Neural cell (in vitro differentiated cells): ENCODE measurements at places on chromosomes 12 and 14. TPM values are rescaled to one million over a fixed set of nuclear protein-coding genes. Genes with fewer than 3 reads are reported as not detected.

The ANO4 gene
- polyA plus RNA-seq = 10.1 and 11.1 TPM in 2 replicates

The CCDC88C gene
- 20.1 and 33.8 TPM in 2 replicates for polyA plus RNA-seq

The IL26 gene
- polyA plus RNA-seq = not detected in 2 replicates

The ACSM4 gene
- polyA plus RNA-seq = not detected in 2 replicates

The B3GNT4 gene
- 1.8 and 2.6 TPM in 2 replicates for polyA plus RNA-seq

The TMEM52B gene
- polyA plus RNA-seq = not detected in 2 replicates

The AQP2 gene
- polyA plus RNA-seq = not detected in 2 replicates

The KERA gene
- polyA plus RNA-seq = not detected in 2 replicates

The ADAM21 gene
- 0.34 and 0.58 TPM in 2 replicates for polyA plus RNA-seq

The ITGB7 gene
- 0.26 TPM in 1 of 2 replicates, not detected in the other for polyA plus RNA-seq

The TRIM9 gene
- polyA plus RNA-seq = 15.9 and 18.9 TPM in 2 replicates

The PRH2 gene
- polyA plus RNA-seq = not detected in 2 replicates

The TMTC1 gene
- polyA plus RNA-seq = 7.4 and 10.0 TPM in 2 replicates

The SLC6A15 gene
- 11.4 and 13.3 TPM in 2 replicates for polyA plus RNA-seq

The KCNK13 gene
- 0.11 TPM in 1 of 2 replicates, not detected in the other for polyA plus RNA-seq

The MYO1H gene
- polyA plus RNA-seq = 9.2 and 10.6 TPM in 2 replicates

The TAS2R8 gene
- polyA plus RNA-seq = 0.59 and 1.6 TPM in 2 replicates

The GNPNAT1 gene
- 9.1 and 10.1 TPM in 2 replicates for polyA plus RNA-seq

The MSI1 gene
- 7.5 and 9.2 TPM in 2 replicates for polyA plus RNA-seq

The PNN gene
- polyA plus RNA-seq = 85.8 and 89.4 TPM in 2 replicates

The PPTC7 gene
- 7.1 and 7.2 TPM in 2 replicates for polyA plus RNA-seq

The DTD2 gene
- 35.7 and 38.8 TPM in 2 replicates for polyA plus RNA-seq

The EFS gene
- 0.48 and 0.92 TPM in 2 replicates for polyA plus RNA-seq

The TCL1B gene
- polyA plus RNA-seq = not detected in 2 replicates

The GLT8D2 gene
- 8.3 and 8.7 TPM in 2 replicates for polyA plus RNA-seq

The TMEM233 gene
- polyA plus RNA-seq = not detected in 2 replicates

The TBX5 gene
- polyA plus RNA-seq = not detected in 2 replicates

The RPS6KA5 gene
- 6.3 and 11.1 TPM in 2 replicates for polyA plus RNA-seq

The GYS2 gene
- polyA plus RNA-seq = 0.14 TPM in 1 of 2 replicates, not detected in the other

The KLRD1 gene
- polyA plus RNA-seq = 0.28 and 0.52 TPM in 2 replicates

The RBMS2 gene
- 2.4 and 3.2 TPM in 2 replicates for polyA plus RNA-seq

The SELPLG gene
- polyA plus RNA-seq = 0.62 TPM in 1 of 2 replicates, not detected in the other
